ENCODE measurements at places on chromosomes 3 and 15. TPM values are rescaled to one million over a fixed set of nuclear protein-coding genes. Genes with fewer than 3 reads are reported as not detected.

GRCh38 chr3:4977001-4977852 is 2.0 kb upstream of the BHLHE40 start:
- no peak for DNase-seq

DNA sequence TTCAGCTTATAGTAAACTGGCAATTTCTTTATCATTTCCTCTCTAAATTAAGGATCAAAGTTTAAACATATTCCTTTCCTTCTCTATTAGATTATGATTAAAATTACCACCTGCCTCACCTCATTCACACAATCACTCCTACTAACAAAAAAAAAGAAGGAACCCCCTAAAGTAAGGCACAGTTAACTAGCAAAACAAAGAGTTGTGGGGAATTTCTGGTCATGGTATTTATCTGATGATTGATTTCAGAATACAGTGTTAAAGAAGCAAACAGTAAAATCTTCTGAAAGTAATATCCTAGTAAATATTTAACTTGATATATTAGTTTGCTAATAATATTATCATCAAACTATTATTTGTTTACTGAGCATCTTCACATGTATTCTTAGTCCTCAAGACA is 8.8 kb downstream of the GBE1 start:
- no peak for DNase-seq

DNA sequence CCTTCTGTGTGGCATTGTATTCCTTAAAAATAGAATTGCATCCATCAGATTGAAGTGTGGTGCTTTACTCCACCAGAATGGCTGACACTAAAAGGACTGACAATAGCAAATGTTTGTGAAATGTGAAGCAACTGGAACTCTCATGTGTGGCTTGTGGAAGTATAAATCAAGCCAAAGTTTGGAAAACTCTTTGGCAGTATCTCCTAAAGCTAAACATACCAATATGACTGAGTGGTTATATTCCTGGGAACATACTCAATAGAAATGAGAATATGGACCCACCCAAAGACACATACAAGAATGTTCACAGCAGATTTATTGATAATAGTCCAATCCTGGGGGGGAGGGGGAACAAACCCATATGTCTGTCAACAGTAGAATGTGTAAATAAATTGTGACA is 87.1 kb downstream of the RARB start:
- no peak for DNase-seq

SLC12A1 gene
- 0.15 TPM for polyA plus RNA-seq

Measured in forelimb muscle (tissue), 1 donor.